ENCODE measurements at places on chromosomes 7 and 10.

DNA sequence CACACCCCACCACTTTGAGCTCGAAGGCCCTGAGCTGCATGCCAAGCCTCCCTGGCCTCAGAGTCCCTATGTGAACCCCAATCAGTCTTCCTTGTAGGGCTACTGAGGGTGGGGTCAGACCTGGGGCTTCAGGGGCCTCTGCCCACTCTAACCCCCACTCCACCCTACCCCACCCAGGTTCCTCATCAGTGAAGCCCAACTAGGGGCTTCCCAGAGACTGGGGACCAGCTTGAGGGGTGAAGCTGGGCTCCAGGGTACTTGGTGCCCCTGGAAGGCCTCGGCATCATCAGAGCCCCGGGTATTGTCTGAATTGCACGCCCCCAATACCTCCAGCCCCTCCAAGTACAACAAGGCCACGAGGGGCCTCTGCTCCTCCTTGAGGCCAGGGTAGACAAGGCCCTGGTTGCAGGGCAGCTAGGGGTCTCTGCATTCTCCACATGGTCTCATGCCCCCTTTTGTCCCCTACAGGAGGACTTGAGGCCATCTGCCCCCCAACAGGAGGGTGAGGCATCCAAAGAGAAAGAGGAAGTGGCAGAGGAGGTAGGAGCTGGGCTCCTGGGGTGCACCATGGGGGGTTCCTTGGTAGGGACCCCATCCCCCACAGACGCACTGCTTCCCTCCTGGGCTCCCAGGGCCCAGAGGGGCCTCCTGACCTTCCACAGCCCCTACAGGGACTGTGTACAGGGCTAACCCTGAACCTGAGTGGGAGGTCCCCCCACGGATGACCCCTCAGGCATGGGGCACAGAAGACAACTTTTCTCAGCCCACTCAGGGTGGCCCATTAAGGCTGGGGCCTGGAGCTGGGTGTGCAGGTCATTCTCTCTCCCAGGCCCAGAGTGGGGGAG, 4.0 kb downstream of the SNCG start:
- DNase-seq = peak; percentile 62

GRCh38 chr10:71622154-71622526, 97.4 kb downstream of the C10orf105 start:
- no peak for DNase-seq

DNA sequence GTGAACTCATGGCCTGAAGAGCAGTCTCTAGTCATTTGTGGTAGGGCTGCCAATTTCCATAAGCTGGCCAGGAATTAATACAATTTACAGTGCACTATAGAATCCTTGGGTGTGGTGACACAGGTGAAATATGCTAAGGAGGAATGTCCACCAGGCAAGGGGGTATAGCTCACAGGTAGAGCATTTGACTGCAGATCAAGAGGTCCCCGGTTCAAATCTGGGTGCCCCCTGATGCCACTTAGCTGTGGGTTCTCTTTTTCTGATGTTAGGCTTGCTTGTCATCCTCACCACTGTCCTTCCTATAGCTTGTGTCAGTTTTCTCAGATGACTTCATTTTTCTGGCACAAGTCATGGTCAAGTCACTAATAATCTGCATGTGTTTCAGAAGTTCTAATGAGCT, 108.7 kb downstream of the ZNF467 start:
- no peak for DNase-seq

DNA sequence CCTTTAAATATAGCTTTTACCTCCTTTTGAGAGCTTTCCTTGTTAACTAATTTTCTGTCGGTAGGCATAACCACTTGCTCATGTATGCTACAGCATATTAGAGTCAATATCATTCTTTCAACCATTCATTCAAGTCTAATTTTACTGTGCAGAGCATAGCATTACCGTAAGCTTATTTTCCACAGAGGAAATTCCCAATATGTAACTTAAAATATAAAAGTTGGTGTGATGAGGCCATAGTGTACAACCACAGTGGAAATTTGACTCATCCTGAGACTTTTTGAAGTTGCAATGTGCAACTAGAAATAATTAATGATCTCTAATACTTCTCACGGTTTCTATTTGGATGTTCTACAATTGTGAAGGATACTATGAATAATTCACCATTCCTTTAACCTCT, 80.6 kb upstream of the KLF6 start:
- no peak for DNase-seq

- no peak for DNase-seq
These were observed 98.2 kb upstream of the IMMP2L start for GRCh38 chr7:111660478-111660877.

DNA sequence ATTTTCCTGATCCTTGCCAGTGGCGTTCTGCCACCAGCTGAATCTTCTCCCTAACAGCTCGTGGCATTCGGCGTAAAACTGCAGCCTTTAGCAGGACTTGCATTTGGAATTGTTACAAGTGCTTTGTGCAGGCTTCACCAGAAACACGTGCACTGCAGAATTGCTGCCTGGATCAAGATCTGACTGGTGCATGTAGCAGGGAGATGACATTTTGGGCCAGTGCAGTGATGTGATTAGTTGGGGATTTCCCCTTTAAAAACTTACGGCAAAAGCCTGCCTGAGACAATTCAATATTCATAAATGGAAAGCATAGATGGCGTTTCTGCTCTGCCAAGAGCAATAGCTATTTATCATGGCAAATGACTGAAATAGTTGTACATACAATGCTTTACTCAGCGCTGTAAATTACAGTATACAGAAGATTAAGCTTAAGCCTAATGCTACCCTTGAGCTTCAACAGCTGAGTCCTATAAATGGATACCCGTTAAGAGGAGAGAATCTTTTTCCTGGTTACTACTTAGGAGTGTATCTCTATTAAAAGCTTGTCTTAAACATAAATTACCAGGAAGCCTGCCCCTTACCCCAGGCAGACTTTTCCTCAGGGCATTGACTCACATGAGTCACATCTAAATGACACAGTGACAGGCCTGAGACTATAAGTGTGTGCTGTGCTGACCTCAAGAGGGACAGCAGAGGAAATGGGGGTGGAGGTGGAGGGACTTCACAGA, 106.3 kb downstream of the ATXN7L1 start:
- no peak for DNase-seq

DNA sequence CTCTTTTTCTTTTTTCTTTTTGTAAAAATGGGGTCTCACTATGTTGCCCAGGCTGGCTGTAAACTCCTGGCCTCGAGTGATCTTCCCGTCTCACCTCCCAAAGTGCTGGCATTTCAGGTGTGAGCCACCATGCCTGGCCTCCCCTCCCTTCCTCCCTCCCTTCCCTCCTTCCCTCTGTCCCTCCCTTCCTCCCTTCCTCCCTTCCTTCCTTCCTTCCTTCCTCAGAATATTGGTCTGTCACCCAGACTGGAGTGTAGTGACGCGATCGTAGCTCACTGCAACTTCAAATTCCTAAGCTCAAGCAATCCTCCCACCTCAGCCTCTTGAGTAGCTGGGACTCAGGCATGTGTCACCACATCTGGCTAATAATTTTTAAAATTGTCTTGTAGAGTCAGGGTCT, 8.4 kb downstream of the AGAP3 start:
- no peak for DNase-seq

DNA sequence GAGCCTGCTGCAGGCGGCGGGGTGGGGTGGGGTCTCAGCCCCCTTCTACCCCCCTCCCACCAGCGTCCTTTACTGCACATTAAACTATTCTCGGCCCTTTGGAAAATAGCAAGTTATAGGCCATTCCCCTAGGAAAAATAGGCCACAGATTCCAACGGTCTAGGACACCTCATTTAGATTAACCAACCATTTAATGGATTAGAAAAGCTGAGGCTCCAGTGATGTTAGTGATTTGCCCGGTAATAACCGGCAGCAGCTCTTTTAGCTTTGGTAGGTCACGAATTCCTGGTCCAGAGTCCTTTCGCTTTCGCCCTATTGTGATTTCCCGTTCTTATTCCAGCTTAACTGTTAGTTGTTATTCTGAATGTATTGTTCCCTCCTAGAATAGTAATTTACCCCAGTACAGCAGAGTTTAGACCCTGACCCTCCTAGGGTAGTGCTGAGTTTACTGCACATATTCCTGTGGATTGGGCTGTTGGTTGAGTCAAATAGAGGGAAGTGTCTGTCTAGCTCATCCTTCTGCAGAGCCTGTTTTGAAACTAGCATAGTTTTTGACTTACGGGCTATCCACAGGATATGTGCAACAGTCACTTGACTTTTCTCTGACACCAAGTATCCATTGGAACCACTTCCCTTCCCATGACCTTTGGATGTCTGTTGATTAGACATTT, 754 bp downstream of the GSTO1 start:
- no peak for DNase-seq

- no peak for DNase-seq
These were observed 193.4 kb upstream of the ZMIZ1 start for GRCh38 chr10:78875331-78875877.

- DNase-seq = no peak
These were observed 1212.4 kb downstream of the SORCS1 start for GRCh38 chr10:105952153-105952552.

- DNase-seq = no peak
These were observed 70.3 kb upstream of the MXI1 start for GRCh38 chr10:110137142-110137545.

DNA sequence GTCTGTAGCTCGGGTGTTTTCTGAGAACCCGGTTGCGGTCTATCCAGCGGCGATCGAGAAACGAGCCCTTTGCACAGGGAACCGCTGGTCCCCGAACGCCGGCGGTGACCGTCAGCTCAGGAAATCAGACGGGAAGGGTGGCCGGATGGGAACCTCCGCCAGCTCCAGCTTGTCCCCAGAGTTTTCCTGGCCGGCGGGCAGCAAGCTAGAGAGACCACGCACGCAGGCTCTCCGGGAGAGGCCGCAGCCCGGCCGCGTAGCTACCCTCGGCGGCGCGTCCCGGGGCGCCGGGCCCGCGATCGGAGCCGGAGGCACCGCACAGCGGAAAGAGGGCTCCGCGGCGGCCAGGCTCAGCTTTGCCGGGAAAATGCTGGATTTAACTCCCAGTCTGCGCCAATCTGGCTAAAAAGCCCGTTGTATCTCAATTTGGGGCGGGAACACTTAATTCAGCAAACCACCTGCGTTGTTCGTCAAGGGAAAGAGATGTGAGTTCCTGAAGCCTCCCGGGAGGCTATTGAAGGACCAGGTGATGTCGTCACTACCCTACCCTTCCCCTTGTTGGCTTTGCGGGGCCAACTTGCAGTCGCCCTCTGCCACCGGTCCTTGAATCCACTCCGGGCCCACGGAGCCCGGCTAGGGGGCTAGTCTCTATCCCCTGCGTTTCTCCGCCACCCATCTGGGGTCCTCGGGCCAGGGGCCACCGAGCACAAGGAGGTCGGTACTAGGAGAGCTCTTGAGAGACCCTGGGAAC, 859 bp upstream of the CH25H start:
- no peak for DNase-seq

- DNase-seq = no peak
These were observed 80.4 kb upstream of the CDK6 start for GRCh38 chr7:92916770-92917224.

DNA sequence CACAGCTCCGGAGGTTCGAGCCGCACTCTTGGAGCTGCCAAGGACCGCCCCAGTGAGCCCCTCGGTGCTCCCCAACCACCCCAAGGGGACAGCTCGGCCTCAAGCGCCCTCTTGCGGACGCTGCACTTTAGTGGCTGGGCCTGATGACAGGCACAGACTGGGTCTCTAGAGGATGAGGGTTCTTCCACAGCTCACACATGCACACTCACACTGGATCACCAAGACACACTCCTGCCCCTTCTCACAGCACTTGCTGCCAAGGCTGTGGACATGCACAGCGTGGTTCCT, 2.1 kb downstream of the RET start:
- no peak for DNase-seq

GRCh38 chr7:104551226-104551625, 222.8 kb downstream of the LHFPL3 start:
- no peak for DNase-seq

DNA sequence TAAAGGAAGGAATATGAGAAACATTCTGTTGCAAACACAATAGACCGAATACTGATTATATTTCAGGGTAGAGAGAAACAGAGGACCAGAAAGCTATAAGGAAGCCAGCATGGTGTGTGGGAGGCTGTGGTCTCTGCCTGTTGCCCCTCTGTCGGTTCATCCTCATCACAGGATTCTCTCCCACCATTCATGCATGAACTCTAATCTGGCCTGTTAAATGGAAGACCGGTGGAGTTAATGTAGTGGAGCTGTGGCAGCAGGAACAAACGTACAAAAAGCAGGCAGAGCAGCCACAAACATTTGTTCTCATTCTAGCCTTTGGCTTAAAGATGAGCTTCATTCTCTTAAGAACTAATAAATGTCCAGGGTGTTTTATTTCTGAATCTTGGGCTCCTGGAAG, 902.4 kb downstream of the LRMDA start:
- DNase-seq = no peak

DNA sequence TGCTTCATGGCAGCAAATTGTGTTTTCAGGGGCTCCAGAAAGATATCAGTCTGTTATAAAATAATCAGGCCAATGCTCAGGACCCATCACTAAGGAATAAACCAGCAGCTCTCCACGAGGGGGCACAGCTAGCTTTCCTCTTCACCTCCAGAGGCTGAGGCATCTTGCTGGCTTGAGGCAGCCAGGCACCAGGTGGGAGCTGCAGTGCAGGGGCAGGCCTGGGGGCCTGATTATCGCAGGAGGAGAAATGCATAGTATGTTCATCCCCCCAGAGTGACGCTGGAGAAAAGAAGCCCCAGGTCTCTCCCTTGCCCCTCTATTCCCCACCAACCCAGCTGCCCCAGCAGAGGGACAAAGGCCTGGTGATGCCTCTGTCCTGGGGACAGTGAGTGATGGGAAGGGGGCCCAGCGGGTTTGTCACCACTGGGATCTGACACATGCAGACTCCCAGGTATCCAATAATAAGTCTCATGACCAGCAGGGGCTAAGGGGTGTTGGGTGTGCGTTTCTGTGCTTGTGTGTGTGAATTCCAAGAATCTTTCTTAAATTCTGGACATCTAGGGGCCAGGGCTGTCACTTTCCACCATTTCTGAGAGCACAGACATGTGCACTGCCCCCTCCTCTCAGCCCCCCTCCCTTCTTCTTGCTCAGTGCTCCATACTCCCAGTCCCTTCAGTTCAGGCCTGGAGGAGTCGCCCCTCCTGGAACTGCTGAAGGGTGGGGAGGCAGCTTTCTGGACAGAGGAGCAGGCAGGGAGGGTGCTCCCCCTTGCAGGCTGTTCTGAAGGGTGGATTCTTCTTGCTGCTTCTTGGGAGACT, 128.1 kb upstream of the FAM20C start:
- no peak for DNase-seq

DNA sequence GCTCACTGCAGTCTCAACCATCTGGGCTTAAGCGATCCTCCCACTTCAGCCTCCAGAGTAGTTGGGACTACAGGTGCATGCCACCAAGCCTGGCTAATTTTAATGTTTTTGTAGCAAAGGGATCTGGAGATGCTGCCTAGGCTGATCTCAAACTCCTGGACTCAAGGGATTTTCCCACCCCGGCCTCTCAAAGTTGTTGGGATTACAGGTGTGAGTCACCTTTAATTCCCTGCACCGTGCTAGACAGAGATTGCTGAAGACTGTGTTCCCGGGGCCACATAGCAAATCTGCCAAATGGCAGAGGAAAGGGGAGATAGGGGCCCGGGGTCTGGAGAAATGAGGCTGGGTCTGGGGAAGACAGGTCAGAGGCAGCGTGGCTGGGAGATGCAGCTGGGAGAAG, 20.6 kb upstream of the PSMG3 start:
- DNase-seq = no peak
